ENCODE measurements at places on chromosomes 2 and 18. TPM values are rescaled to one million over a fixed set of nuclear protein-coding genes. Genes with fewer than 3 reads are reported as not detected.

DNA sequence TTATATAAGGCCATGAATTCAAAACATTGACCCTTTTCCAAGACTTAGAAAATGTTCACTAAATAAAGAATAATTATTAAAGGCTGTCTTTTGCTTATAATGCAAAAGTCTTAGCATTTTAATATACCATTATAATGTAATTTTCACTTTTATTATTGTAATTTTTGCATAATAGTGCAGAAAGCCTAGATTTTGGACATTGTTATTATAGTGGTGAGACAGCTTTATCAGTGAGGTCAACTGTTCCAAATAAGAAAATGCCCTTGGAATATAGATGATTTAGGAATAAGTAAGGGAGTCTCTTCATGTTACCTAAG lies 56.6 kb downstream of the ATIC start:
- no peak for DNase-seq

DNA sequence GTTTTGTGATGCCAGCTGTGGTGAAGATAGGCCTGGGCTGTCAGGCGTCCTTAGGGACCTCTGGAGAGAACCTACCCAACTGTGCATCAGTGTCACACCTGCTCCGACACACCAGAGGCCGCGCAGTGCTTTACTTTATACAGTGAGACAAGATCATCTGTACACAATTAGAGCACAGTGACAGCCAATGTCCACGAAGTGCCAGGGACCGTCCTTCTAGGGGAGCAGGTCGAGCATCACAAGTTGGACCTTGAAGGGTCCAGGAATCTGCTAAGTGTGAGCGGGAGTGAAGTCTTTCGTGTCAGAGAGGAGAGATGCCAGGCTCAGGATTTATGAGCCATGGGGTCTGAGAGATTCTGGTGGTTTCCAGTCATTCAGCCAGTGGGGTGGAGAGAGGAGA lies 104.2 kb downstream of the TMEM18 start:
- no peak for DNase-seq

GRCh38 chr2:30927465-30928075 lies 120.3 kb upstream of the CAPN13 start:
- DNase-seq, result no peak

GRCh38 chr2:17800693-17801458 lies 15.4 kb upstream of the MSGN1 start:
- no peak for DNase-seq

The FRZB gene
- 0.68 TPM for total RNA-seq

The XPO1 gene
- 53.6 TPM for total RNA-seq

DNA sequence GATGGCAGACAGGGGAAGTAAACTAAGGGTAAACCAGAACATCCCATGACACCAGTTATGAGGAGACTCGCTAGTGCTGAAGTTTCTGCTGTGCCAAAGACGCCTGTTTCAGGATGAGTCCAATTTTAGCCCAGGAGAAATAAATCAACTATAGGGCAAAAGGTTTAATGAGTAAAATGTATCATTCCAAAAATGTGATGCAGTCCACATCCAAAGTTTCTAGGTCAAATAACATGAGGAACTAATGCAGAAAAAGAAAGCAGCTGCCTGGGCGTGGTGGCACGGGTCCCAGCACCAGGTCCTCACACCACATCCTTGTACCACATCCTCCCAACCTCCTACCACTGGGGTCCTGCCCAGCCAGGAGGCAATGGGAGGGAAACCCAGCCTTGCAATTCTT lies 126.9 kb upstream of the CTAGE1 start:
- DNase-seq, result no peak
